ENCODE measurements at places on chromosomes 11 and 22.

DNA sequence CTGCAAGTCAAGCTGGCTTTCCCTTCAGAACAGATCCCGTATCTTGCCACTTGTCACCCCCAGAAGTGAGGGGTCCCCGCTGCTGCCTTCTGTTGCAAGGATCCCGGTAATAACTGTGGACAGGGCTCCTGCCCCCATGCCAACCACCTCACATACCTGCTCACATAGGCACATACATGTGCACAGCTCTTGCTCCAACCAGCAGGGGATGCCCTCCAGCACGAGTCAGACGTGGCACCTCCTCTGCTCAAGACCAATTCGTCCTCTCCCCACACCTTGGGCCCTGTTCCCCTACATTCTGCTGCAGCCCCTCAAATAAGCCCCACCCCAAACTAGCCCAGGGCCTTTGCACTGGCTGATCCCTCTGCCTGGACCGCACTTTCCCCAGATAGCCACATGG is 163.3 kb downstream of the CRYBB2 start:
- DNase-seq, result no peak

DNA sequence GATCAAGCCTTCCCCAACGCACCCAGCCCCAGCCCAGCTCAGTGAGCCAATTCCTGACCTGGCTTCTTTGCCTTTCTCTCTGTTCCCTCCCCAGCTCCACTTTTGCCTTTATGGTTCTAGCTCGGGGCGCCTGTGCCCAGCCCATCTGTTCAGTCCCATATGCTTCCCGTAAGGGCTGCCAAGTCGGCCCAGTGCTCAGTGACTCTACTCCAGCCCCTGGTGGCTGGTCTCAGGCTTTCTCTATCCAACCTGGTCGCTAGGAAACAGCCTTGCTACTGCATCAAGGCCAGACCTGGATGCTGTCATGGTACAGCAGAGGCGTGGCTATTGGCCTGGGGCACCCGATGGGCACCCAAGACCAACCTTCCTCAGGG is 178.0 kb downstream of the DSCAML1 start:
- no peak for DNase-seq

- peak; percentile 26 for DNase-seq
Measured at GRCh38 chr11:970319-970871, 44.7 kb downstream of the AP2A2 start.

DNA sequence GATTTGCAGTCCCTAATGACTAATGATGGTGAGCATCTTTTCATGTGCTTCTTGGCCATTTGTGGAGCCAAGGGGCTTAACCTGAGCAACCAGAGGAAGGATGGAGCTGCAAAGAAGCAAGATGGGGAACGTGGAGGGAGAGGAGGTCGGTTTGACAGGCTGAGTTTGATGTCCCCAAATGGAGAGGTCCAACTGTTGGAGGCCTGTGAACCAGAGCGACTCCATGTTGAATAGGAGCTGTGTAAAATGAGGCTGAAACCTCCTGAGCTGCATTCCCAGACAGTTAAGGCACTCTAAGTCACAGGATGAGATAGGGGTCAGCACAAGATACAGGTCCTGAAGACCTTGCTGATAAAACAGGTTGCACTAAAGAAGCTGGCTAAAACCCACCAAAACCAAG is 54.5 kb downstream of the RPS6KA4 start:
- DNase-seq, result no peak

DNA sequence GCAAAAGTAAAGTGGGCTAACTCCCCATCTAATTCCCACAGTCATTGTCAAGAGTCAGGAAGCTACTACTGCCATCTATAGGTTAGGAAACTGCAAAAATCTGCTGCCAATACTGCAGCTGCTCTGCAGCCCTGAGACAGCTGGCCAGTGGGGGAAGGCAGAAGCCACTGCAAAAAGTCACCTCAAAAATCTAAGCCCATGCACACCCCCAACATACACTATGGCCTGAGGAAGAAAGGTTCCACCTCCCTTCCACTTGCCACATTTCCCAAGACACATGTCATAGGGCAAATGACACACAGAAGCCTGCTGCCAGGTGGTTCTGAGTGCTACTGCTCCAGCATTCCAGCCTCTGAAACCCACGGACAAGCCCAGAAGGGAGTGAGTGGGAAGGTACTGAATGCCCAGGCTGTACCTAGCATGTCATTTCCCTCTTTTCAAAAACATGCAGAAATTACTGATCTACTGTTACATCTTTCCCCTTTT is 36.9 kb downstream of the DGCR2 start:
- DNase-seq, result no peak

GRCh38 chr11:46162700-46163099 is 41.4 kb upstream of the PHF21A start:
- no peak for DNase-seq

GRCh38 chr11:86418917-86419316 is 44.2 kb downstream of the CCDC81 start:
- DNase-seq, result no peak

- DNase-seq, result no peak
Measured at GRCh38 chr11:86537541-86538222, 134.7 kb downstream of the ME3 start.

DNA sequence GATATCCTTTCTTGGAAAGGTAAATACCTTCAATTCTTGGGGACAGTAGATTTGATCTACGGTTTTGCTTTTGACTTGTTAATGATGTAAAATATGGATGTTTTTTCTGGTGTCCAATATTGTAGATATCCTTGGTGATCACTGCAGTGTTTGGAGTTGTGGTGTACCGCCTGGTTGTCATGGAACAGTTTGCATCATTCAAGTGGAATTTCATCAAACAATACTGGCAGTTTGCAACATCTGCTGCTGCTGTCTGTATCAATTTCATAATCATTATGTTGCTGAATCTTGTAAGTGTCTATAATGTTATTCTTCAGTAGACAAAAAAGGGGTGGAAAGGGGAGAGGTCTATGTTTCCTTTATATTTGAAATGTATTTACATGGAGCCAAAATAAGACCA is 27.4 kb upstream of the MUC15 start:
- DNase-seq, result no peak

DNA sequence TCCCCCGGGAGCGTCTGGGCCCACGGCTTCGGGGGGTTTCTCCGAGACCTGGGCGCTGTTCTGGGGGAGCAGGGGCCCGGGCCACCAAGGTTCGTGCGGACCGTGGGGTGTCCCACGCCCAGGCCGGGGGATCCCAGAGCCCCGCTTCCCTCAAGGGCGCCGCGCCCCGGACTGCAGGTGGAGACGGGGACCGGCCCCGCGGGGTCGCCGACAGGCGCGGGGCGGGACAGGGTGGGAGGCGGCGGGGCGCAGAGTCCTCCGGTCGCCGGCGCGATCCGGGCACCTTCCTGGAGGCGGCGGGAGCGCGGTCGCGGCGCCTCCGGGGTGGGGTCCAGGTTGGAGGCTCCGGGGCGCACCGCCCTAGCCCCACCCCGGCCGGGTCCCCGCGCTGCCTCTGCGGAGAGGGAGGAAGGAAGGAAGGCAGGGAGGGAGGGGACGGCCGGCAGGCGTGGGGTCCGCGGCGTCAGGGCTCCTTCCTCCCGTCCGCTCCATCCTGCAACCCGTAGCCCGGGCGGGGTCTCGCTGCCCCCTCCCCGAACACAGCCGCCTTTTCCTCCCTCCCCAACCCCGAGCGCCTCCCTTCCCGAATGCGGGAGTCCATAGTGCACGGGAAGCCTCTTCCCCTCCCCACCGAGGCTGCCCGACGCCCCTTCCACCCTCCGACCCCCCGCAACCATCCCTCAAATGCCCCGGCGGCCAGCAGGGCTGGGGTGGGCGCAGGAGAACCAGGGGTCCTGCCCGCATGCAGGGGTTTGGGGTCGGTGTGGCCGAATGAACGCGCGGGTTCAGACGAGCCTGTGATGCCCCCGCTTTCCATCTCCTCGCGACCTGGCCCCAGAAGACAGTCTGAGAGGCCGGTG is 4.3 kb upstream of the ZBED4 start:
- DNase-seq, result no peak

DNA sequence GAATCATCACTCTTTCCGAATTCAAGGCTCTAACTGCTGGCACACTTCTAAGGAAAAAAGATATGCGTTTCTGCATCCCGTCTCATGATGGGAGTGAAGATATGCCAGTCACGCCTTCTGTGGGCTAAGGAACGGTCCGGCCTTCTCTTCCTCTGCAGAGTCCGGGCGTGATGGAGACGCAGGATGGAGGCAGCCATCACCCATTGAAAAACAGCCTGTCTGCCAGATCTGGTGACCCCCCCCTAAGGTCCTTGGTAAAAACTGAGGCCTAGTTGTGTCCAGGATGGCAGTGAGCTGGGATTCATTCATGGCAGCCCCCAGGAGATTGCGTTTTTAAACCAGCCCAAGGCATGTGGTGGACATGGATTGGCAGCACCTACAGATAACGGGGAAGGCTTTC is 6.9 kb upstream of the EFCAB6 start:
- DNase-seq, result no peak

- DNase-seq, result no peak
Measured at GRCh38 chr11:131624531-131624930, 254.1 kb downstream of the NTM start.

GRCh38 chr22:38761202-38762162 is 5.7 kb upstream of the SUN2 start:
- no peak for DNase-seq

DNA sequence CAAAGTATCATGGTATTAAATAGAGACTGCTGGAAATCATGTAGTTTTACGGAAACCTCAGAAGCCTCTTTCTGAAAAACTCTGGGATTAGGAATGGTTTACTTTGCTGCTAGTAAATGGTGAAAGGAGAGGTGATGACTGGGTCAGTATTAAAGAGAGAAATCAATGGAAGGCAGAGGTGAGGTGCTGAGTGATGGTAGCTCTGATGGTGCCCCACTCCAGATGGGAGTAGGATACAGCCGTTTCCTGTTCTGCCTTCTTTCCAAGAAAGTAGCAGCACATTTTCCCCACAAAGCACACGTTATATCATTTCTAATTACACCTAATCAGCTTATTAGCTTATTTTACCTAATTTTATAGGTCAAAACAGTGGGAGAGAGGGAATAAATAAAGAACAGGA is 267.6 kb upstream of the PITPNB start:
- no peak for DNase-seq

DNA sequence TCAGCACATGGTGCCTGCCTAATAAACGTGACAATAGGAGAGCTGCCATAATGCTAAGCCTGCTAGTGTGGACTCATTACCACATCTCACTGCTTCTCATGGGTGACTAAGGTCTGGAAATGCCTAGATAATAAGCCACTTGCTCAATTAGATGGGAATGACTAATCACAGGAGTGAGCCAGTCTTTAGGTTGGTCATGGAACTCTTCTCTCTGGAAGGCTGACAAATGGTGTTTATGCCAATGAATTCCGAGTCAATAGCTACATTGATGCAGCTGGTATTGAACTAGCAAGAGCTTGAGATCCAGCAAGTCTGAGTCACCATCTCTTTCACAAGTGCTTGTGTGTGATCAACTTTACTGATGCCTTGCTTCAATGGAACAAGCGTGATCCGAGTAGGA is 334.9 kb downstream of the OPCML start:
- DNase-seq, result no peak

DNA sequence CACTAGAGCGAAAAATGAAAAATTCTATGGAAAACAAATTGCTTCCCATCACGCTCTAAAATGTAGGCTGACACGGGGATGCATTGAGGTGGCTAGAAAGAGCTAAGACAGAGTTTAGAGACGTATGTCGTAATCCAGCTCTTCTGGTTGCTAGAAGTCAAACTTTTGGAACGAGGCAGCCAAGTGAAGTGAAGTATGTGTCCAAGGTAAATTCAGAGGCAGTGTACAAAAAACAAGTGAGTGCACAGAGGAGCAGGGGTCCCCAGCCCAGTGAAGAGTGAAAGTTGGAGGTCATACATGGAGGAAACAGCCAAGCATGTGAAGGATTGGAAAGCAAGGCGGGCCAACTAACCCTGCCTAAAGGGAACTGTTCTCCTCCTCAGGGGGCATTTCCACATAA is 528.5 kb downstream of the NTM start:
- no peak for DNase-seq

DNA sequence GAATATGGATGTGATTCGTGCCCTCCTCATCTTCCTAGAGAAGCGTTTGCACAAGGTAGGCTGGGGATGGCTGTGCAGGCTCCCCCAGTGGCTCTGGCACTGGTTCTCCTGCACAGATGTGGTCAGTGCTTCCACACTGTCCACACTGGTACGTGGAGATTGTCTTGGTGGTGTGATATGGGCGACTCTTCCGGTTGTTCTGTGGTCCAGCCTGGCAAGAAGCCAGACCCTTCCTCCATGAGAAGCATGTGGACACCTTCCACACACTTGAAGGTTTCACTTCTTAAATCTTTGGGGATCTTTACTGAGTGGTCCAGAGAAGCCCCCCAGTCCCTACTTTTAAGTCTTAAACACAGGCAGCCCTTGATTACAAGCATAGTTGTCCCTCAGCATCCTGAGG is 3.8 kb downstream of the RIC8A start:
- no peak for DNase-seq

DNA sequence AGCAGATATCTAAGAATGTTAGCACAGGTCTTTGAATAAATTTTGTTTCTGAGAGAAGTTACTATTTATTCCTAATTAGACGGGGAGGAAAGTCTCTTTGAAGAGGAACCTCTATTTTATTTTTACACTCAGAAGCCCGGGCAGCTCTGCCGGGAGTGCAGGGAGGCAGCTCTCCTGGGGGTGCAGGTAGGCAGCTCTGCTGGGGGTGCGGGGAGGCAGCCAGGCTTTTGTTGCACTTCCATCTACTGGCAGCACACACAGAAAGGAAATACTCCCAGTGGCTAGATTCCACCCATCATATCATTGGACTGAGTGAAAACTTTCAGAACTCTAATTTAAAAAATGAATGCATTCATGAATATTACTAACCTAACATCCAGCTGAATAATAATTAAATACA is 24.6 kb downstream of the OR10A6 start:
- no peak for DNase-seq

GRCh38 chr11:134275534-134276395 is at the start of gene GLB1L3:
TSS of gene GLB1L3 (plus strand) at chr11:134276379. CDS start at chr11:134276741, 362 bp downstream.
- peak; percentile 82 for DNase-seq

DNA sequence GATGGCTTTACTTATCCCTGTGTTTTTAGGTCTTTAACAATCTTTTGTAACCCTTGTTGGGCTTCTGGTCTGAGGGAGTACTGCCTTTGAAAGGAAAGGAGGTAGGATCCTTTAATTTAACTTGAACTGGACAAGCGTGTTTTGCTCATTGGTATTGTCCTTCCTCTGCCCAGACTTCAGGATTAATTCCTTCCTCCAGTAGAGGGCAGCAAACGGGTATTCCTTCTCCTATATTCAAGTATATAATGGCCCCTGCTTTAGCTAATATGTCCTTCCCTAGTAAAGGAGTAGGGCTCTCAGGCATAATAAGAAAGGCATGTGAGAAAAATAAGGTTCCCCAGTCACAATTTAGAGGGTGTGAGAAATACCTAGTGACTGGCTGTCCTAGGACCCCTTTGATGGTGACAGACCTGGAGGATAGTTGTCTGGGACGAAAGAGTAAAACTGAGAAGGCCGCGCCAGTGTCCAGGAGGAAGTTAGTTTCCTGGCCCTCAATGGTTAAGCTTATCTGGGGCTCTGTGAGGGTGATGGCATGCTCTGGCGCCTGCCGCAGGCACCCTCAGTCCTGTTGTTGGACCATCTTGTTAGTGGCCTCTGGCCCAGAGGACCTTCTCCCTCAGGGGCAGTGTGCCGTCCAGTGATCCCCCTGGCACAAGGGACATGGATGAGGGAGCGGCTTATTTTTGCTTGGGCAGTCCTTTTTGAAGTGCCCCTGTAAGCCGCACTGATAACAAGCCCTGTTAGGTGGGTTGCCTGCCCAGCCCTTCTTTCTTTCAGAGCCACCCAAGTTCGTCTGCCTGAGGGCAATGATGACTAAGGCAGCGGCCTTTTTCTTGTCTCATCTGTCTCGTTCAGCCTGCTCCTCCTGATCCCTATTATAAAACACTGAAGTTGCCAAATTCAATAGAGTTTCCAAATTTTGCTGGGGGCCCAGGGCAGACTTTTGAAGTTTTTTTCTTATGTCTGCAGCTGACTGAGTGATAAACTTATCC is 51.8 kb downstream of the C11orf71 start:
- DNase-seq, result peak; percentile 60

Measured in CD4-positive, alpha-beta T cell treated with Interleukin-12 subunit alpha and Interleukin-12 subunit beta, for 1 hour (primary cell).